ENCODE measurements at places on chromosomes 7 and 10. TPM values are rescaled to one million over a fixed set of nuclear protein-coding genes. Genes with fewer than 3 reads are reported as not detected.
A peak's percentile ranks its signal among the peaks of the same experiment; 100 is the strongest.

GRCh38 chr7:48551652-48552051 lies 372.7 kb upstream of the CDC14C start:
- no peak for DNase-seq

DNA sequence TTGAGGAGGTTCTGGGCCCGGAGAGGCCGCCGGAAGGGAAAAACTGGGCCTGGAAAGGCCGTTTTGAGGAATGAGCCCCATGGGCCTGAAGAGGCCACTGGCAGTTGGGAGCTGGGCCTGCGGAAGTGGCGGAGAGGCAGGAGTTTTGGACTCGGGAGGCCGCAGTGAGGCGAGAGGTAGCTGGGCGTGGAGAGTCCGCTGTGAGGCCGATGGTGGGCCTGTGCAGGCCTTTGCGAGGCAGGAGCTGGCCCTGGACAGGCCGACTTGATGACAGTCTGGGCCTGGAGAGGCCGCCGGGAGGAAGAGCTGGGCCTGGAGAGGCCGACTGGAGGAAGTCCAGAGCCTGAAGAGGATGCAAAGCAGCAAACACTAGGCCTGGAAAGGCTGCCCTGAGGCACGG lies 259.0 kb upstream of the NUPR2 start:
- DNase-seq, result no peak

DNA sequence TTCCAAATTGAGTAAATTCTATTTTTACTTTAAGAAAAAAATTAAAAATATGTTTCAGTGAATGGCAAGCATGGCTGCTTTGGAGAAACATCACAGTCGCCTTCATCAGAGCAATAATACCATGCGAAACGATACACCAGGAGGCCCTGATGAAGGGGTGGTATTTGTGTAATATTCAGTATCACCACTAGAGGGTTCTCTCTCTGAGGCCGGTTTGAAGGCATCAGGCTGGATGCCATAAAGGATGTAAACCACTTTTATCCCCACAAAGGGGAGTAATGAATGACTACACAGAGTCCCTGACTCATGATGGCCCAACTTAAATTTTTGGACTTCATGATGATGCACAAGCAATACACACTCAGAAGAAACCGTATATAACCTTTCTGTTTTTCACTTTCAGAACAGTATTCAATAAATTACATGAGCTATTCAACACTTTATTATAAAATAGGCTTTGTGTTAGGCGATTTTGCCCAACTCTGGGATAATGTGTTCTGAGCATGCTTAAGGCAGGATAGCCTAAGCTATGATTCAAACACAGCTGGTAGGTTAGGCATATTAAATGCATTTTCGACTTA lies 95.5 kb downstream of the PPP1R17 start:
- DNase-seq, result no peak

GRCh38 chr7:36870625-36871354 lies 146.5 kb upstream of the AOAH start:
- DNase-seq, result no peak

GRCh38 chr10:100653957-100654781 lies 91.2 kb upstream of the PAX2 start:
- no peak for DNase-seq

GRCh38 chr10:3178042-3178441 lies 5.5 kb upstream of the PITRM1 start:
- no peak for DNase-seq

DNA sequence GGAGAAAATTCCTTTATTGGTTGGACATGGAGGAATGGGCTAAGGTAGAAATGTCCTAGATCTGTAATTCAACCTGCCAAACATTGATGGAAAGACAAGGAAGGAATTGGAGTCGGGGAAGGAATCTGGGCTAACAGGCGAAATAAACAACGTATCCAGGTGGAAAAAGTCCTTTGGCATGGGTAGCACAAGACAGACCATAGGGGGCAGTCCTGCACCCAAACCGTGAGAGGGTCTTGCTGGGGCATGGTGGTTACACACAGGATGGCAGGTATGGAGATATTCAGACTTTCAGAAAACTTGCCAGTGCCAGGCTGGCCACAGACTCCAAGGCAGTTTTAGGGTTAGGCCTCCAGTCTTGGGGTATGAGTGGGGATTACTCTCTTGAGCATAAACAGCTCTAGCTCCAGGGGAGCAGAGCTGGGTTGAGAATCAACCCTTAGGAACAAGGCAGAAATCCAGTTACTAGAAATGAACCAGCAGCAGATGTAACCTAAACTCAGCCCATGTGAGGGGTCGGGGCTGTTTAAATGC lies 188.6 kb upstream of the GDF10 start:
- DNase-seq, result no peak

- DNase-seq, result no peak
Measured at GRCh38 chr10:62980687-62981086, 152.4 kb upstream of the NRBF2 start.

- peak; percentile 50 for DNase-seq
Measured at GRCh38 chr10:80485946-80486764, 32.0 kb downstream of the TSPAN14 start.

- DNase-seq, result no peak
Measured at GRCh38 chr10:124221356-124222317, 128.2 kb upstream of the CHST15 start.

DMBT1 gene
- 0.05 TPM for polyA plus RNA-seq

UCN3 gene
- polyA plus RNA-seq, result 0.75 TPM

DNA sequence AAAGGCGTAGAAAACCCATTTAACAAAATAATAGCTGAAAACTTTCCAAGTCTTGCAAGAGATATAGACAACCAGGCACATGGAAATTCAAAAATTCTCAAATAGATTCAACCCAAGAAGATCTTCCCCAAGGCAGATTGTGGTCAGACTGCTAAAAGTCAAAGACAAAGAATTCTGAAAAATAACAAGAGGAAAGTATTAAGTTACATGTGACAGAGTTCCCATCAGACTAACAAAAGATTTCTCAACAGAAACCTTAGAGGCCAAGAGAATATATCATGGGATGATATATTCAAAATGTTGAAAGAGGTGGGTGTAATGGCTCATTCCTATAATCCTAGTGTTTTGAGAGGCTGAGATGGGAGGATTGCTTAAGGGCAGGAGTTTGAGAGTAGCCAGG lies 59.8 kb downstream of the TMEM178B start:
- DNase-seq, result no peak

ALDH18A1 gene
- polyA plus RNA-seq, result 16.2 TPM

CNTNAP2 gene
- not detected for polyA plus RNA-seq

DNA sequence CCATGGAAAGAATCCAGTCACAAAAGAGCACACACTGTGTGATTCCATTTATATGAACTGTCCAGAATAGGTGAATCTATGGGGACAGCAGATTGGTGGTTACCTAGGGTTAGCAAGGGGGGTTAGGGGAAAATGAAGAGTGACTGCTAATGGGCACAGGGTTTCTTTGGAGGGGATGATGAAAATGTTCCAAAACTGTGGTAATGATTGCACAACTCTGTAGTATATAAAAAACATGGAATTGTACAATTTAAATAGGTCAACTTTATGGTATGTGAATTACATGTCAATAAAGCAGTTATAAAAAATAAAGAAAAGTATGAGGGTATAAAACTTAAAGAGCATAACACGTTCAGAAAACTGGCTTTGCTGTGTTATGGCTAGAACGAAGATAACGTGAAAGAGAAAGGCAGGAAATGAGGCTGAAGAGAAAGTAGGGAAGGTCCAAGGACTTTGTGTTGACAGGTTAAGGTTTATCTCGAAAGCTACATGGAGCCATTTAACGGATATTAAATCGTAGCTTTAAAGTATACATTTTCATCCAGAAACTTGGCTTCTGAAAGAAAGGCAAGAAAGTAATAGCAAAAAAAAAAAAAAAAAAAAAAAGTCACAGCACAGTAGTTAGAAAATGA lies 26.4 kb upstream of the MSS51 start:
- no peak for DNase-seq

DNA sequence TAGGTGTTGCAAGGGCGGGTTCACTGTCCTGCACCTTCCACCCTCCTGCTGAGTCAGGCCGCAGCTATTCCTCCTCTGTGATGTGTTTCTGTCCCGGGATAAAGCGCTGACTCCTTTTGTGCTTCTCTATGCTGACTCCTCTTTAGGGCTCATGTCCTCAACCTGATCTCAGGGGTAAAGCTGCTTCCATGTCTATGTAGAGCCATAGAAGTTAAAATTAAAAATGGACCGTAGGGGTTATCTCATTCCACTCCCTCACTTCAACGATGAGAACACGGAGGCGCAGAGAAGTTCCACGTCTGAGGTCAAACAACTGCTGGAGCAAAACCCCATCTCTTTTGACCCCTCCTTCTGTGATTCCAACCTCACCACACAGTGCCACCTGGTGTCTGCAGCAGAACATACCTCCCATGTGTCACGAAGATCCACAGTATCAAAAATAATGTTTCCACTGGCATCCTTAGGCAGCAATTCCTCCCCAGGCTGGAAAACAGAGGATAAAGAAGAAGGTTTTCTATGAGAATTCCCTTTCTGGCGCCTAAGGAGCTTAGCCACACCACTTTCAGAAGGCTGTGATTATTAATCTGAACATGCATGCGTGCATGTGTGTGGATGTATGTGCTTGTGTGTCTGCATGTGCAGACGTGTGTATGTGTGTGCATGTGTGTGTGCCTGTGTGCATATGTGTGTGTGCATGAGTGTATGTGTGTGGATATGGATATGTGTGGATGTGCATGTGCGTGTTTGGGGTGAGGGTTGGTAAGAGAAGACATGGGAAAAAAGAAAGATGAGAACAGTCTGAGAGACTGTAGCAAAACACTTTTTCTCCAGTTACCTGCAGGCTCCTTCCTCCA lies 81.2 kb upstream of the UCN3 start:
- peak; percentile 80 for DNase-seq

VSTM2A gene
- not detected for polyA plus RNA-seq

DNA sequence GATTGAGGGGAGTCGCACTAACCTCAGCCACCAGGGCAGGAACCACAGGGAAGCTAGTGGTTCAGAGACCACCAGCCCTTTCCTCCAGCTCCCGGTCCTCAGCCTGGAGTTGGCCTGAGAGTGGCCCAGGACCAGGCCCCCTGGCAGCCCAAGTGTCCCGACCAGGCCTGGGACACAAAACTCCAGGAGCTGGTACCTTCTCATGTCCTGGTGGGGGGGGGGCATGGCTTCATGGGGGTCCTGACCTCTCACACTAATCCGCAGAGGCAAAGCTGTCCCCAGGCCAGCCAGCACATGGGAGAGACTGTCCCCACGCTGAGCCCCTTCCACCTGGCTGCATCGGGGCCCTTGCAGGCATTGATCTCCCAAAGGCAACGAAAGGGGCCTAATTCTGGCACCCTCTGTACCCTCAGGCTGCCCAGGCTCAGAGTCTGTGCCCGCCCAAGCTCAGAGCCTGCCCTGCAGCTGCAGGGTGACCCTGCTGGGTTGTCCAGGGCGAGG lies 28.2 kb downstream of the GPRIN2 start:
- peak; percentile 78 for DNase-seq

GRCh38 chr7:11228515-11228914 lies 254.8 kb downstream of the PHF14 start:
- no peak for DNase-seq

GRCh38 chr10:84521468-84521867 lies 193.1 kb downstream of the CCSER2 start:
- DNase-seq, result no peak

GRCh38 chr7:151790830-151791620 lies 85.9 kb downstream of the PRKAG2 start:
- peak; percentile 46 for DNase-seq

DNA sequence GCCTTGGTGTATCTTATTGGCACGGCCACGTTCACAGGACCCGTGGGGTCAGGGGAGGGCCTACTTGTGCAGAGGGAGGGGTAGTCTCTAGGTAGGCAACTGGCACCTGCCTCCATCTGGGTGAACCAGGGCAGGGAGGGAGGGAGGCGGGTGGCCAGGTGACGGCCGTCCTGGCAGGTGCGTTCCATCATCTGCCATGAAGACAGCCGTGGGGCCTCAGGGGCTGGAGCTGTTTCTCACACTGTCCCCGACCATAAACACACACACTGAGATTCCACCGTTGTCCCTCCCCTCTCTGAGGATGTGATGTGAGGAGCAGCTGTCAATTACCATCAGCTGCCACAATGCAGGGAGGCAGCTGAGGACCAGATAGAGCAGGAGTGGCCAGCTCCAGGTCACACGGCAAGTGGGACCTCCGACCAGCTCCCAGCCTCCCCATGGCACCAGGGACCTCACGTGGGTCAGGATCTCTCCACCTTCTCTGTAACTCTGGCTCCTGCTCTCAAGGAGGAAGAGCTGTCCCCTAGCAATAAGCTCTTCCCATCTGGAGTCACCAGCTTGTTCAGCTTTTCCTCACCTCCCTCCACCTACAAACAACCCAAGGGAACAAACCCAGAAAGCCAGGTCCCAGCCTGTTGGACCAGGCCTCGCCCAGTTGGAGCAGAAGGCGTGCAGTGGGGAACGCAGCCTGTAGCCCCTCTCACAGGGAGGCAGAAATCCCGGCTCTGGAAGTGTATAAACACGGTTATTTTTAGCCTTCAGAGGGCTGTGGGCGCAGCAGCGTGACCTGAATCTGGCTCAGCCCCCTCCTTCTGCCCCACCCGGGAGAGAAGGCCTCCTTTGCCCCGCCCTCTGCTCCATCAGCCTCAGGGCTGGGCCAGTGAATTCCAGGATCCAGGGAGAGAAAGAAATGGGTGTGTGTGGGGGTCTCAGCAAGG lies 33.1 kb downstream of the ZMIZ1 start:
- DNase-seq, result peak; percentile 84

DNA sequence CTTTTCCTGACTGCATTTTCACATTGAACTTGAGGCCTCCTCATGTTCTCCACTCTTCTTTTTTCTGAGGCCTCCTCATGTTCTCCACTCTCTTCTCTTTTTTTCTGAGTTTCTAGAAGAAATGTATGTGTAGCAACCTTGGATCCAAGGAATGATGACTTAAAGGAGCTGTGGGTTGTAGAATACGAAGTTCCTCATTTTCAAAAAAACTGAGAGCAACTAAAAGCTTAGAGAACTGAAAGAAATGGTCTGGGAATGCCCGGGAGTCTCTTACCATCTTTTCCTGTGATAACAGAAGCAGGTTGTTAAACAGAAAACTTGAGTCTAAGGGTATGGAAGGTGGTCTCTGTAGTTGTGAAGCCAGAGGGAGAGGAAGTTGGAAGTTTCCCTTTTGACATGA lies 32.8 kb downstream of the MRPS33 start:
- DNase-seq, result no peak

GRCh38 chr10:25828475-25828874 lies 105.6 kb upstream of the MYO3A start:
- no peak for DNase-seq

GRCh38 chr7:11486271-11486670 lies 345.7 kb downstream of the THSD7A start:
- DNase-seq, result no peak

- no peak for DNase-seq
Measured at GRCh38 chr7:147639751-147640150, 950.8 kb upstream of the C7orf33 start.
